ENCODE measurements at places on chromosomes 5 and 9. TPM values are rescaled to one million over a fixed set of nuclear protein-coding genes. Genes with fewer than 3 reads are reported as not detected.

Gene TAS2R1
- not detected for total RNA-seq

GRCh38 chr5:71865665-71866320, 146.7 kb downstream of the CARTPT start:
- no peak for DNase-seq

GRCh38 chr9:94085062-94085639, 887 bp downstream of the PTPDC1 start:
- DNase-seq, result peak; percentile 55

GRCh38 chr9:99005651-99006050, 61.9 kb downstream of the COL15A1 start:
- DNase-seq, result no peak

DNA sequence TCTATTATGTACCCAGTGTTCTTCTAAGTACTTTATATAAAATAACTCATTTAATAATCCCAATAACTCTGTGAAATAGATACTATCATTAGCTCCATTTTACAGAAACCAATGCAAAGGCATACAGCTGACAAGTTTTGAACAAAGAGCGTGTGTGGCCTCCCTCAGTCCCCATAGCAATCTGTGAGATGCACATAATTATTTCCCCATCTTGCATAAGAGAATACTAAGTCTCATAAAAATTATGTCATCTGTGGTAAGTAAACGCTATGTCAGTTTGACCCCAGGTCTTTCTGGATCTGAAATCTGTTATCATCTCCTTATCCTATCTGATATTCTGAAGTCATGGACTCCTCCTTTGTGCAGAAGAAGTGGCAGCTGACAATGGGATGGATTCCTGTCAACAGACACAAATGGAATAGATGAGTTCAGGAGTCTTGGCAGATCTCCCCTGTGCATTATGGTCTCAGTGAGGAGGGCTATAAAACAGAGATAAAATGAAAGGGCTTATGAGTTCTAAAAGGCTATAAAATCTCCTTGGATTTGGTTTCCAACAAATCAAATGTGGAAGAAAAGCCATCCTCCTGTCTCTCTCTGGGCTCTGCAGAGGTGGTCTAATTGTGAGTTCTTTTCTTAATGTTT, 162.5 kb upstream of the TLE4 start:
- no peak for DNase-seq
